ENCODE measurements at places on chromosomes 12 and 14.
A peak's percentile ranks its signal among the peaks of the same experiment; 100 is the strongest.

DNA sequence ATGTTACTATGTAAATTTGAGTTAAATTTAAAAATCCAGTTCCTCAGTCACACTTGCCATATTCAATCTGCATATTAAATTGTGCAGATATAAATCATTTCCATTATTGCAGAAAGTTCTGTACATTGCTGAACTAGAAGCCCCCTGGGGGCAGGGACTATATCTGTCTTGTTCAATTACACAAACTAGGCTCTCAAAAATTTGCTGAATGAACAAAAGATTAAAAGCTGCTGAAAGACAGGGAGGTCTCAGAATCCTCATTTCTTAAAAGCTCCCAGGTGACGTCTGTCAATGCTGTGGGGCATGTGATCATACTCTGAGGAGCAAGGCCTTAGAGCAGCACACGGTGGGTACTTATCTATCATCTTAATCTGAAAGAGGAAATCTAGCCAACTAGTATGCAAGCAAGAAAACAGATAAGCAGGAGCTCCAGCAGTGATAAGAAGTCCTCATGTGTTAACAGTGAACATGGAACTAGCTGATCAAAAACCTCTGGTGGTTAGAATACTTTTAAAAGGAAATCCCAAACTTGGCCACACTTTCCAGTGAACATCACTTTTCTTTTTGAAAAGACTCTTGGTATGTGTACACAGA lies 60.5 kb downstream of the APPL2 start:
- no peak for DNase-seq

- DNase-seq = no peak
These were observed 1.0 kb downstream of the TUNAR start for GRCh38 chr14:95877633-95878032.

- DNase-seq = no peak
These were observed 14.3 kb upstream of the PIP4K2C start for GRCh38 chr12:57576613-57577160.

DNA sequence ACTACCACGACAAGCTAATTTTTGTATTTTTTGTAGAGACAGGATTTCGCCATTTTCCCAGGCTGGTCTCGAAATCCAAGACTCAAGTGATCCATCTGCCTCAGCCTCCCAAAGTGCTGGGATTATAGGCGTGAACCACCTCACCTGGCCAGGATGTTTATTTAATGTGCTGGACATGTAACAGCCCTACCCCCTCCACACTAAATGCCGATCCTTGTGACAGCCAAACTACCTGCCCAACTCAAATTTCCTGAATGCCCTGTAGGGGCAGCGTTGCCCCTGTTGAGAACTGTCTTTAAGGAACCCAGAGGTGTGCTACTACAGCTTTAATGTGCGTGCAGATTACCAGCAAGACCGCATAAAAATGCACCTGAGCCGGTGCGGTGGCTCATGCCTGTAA lies 48.1 kb downstream of the KCNK13 start:
- no peak for DNase-seq

DNA sequence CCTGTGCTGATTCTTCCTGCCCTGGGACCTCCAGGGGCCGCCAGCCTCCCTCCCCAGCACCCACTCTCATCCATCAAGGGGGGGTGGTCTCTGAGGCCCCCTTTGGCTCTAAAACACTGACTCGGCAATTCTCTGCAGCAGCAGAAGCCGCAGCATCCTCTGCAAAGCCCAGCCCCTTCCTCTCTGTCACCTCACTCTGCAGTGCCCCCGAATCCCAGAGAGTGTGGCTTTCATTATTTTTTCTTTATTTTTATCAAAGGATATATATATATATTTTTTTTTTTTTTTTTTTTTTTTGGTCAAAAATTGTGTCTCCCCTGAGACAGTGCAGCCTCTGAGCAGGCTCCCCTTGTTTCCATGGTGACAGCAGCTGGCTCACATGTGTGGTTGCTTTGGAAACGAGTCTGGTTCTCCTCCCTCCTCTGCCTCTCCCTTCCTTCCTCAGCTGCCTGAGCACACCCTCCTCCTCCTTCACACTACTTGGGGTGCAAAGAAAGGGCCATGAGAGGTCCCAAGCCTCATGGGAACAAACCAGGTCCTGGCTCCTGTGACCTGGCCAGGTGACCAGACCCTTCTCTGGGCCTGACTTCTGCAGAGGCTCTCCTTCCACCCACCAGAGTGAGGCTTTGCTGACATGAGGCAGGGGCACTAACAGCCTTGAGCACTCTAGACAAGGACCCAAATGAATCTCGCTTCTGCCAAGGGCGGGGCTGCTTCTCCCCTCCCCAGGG lies 100.5 kb downstream of the LRRC74A start:
- DNase-seq = peak; percentile 98
